Gastrocnemius medialis (tissue), 4 donors: ENCODE measurements at places on chromosomes 2 and 18. TPM values are rescaled to one million over a fixed set of nuclear protein-coding genes. Genes with fewer than 3 reads are reported as not detected.

- H3K4me3 ChIP-seq = no peak overlapping the region
- H3K27ac ChIP-seq = peak overlapping the region; percentile 76
- no peaks in the 10 kb centered on the region for H3K36me3 ChIP-seq
- no peak for DNase-seq
- H3K27me3 ChIP-seq = no peaks in the 10 kb centered on the region
Measured at GRCh38 chr2:42566025-42566424, 2.4 kb upstream of the MTA3 start.

DNA sequence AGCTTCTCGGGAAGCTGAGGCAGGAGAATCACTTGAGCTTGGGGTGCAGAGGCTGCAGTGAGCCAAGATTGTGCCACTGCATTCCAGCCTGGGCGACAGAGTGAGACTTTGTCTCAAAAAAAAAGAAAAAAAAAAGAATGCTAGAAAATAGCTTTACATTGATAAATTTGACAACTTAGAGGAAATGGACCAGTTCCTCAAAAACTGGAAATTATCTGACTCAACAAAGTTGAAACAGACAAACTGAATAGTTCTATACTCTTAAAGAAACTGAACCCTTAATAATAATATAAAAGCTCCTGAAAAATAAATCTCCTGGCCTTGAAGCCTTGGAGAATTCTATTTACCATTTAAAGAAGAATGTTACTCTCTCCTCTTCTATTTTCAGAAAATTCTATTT, 151.0 kb upstream of the BCL2L11 start:
- no peaks in the 10 kb centered on the region for H3K27me3 ChIP-seq
- no peak overlapping the region for H3K4me3 ChIP-seq
- no peaks in the 10 kb centered on the region for H3K36me3 ChIP-seq

GRCh38 chr2:231810905-231811304, 24.7 kb downstream of the COPS7B start:
- no peak overlapping the region for H3K4me3 ChIP-seq
- DNase-seq = no peak
- H3K36me3 ChIP-seq = no peaks in the 10 kb centered on the region
- H3K4me1 ChIP-seq = no peaks in the 10 kb centered on the region
- H3K27ac ChIP-seq = no peak overlapping the region

DNA sequence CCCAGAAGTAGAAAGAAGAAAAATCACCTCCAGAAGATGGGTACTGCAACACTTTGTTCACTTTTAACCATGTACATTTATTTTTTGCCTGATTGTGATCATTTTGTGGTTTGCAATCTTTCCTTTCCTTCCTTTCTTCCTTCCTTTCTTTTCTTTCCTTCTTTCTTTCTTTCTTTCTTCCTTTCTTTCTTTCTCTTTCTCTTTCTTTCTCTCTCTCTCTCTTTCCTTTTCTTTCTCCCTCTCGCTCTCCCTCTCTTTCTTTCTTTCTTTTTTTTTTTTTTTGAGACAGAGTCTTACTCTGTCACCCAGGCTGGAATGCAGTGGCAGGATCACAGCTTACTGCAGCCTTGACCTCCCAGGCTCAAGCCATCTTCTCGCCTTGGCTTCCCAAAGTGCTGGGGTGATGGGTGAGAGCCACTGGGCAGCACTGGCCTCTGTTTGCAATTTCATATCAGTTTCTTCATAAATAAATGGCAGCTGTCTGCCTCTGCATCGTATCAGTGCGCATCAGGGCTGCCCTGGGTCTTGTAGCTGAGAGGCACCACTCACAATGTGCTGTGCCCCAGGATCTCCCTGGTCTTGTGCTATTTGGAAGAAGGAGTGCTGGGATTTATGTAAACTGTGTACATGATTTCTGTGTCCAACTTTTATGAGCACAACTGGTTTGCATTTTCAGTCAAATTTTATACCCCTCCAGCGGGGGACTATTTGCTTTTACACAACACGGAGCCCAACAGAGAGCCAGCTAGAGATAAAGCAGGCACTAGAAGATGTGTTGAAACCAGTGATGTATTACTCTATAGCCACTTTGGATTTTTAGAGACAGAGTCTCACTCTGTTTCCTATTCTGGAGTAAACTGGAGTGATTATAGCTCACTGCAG, 6.9 kb upstream of the LIMS2 start:
- no peaks in the 10 kb centered on the region for H3K27me3 ChIP-seq
- no peak for DNase-seq
- peaks cover 11% of the 10 kb centered on the region for H3K4me1 ChIP-seq
- no peak overlapping the region for H3K4me3 ChIP-seq

The WDR7 gene
- total RNA-seq = 21.8 TPM

The ALLC gene
- not detected for total RNA-seq
